Uterus (tissue), 4 donors: ENCODE measurements at places on chromosomes 7 and 10. TPM values are rescaled to one million over a fixed set of nuclear protein-coding genes. Genes with fewer than 3 reads are reported as not detected.

ADAM12 gene
- total RNA-seq: not detected

RAPGEF5 gene
- 44.7 TPM for total RNA-seq

SYT15B gene
- 15.0 TPM for total RNA-seq

MYH16 gene
- total RNA-seq: not detected

SEMA3C gene
- total RNA-seq: 34.8 TPM

TACR2 gene
- 35.0 TPM for total RNA-seq

UPK3B gene
- total RNA-seq: not detected

ERV3-1 gene
- 28.2 TPM for total RNA-seq

EIF3B gene
- 155 TPM for total RNA-seq

TMEM236 gene
- 0.59 TPM for total RNA-seq

CTAGE4 gene
- total RNA-seq: 0.29 TPM

ZNF518A gene
- 82.3 TPM for total RNA-seq

BHLHA15 gene
- total RNA-seq: 0.41 TPM

OGA gene
- 63.5 TPM for total RNA-seq

YKT6 gene
- 41.3 TPM for total RNA-seq

HSPA12A gene
- 32.0 TPM for total RNA-seq

GARIN1A gene
- total RNA-seq: 6.6 TPM

VIPR2 gene
- 3.4 TPM for total RNA-seq

SPDYE16 gene
- total RNA-seq: 0.35 TPM

ACTL6B gene
- total RNA-seq: not detected
